LHCN-M2 (cell line): ENCODE measurements at places on chromosomes 12 and 14.

GRCh38 chr12:117818400-117818799 is 150.4 kb downstream of the KSR2 start:
- no peak for DNase-seq

DNA sequence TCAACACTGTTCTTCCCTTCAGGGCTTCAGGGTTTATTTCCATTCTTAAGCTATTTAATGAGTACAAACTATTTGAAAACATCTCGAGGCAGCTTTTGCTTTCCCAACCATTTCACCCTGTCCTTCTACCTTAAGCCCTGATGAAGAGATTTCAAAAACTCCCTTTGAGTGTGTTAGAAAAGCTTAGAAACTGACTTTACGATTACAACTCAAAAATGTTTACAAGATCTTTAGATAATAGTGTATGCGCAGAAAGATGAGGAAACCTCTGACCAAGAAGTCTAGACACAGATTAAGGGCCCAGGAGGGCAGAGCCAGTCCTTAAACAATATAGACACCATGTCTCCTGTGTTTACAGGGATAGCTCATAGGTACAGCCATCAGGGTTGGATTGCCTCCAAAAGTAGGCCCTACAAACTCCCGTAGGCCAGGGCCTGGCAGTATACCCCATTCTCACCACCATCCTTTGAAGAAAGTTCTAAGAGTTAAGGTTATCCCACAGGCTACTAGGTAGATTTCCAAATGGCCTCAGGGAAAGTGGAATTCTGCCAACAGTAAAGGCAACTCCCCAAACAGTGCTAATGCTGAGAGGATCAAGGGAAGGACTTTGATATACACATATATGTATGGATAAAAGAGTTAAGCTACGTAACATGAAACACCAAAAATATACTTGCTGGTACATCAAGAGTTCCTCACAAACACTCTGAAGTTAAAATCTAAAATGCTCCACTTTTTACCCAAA is 11.4 kb upstream of the SOS2 start:
- no peak for DNase-seq

DNA sequence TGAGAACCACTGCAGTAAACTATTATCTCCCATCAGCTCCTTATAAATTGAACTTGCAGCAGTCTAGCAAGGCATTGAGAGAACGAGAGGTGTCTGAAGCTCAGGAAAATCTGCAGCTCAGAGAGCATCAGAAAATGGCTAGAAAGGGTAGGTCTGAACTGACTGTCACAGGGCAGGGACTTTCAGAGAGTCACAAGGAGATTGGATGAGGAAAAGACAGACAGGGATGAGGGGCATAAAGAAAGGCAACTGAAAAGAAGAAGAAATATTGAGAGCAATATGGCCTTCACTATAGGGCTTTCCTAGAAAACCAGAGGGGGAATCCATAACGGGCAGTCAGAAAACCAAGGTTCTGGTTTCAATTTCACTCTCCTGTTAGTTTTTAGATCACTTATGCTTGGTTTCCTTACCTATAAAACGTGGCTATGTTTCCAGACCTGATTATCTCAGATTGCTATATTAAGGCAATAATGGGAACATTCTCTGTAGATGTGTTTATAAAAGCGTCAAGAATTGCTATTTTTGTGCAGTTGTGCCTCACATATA is 40.9 kb downstream of the PDE6H start:
- no peak for DNase-seq

- DNase-seq = no peak
These were observed 147.3 kb downstream of the TSPAN9 start for GRCh38 chr12:3224530-3224903.

- DNase-seq = no peak
These were observed 39.2 kb downstream of the ZFP36L1 start for GRCh38 chr14:68753690-68754089.

GRCh38 chr12:108017472-108018057 is 111.5 kb upstream of the WSCD2 start:
- DNase-seq = no peak
